ENCODE measurements at places on chromosomes 16 and 17.

GRCh38 chr16:12646098-12646489 lies 157.6 kb downstream of the CPPED1 start:
- DNase-seq, result no peak

GRCh38 chr17:69228018-69228417 lies 606 bp downstream of the ABCA10 start:
- DNase-seq, result no peak

- no peak for DNase-seq
Observed at GRCh38 chr16:8646326-8647053, 25.0 kb downstream of the METTL22 start.

DNA sequence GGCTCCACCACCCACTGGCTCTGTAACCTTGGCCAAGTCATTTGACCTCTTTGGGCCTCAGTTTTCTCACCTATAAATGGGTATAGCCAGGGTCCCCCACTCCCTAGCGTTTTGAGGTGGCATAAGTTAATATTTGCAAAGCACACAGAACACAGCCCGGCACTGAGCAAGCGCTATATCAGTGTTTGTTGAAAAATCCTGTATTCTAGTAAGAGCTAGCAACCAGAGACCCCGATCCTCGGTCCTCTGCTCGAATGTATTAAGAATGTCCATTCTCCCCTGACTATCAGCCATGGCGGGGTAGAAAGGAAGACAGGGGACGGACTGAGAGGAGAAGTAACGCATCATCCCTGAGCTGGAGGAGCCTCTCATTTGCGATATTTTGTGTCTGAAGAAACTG lies 131.2 kb downstream of the IRF8 start:
- DNase-seq, result no peak

GRCh38 chr17:59485946-59486345 lies 79.5 kb upstream of the DHX40 start:
- DNase-seq, result no peak

DNA sequence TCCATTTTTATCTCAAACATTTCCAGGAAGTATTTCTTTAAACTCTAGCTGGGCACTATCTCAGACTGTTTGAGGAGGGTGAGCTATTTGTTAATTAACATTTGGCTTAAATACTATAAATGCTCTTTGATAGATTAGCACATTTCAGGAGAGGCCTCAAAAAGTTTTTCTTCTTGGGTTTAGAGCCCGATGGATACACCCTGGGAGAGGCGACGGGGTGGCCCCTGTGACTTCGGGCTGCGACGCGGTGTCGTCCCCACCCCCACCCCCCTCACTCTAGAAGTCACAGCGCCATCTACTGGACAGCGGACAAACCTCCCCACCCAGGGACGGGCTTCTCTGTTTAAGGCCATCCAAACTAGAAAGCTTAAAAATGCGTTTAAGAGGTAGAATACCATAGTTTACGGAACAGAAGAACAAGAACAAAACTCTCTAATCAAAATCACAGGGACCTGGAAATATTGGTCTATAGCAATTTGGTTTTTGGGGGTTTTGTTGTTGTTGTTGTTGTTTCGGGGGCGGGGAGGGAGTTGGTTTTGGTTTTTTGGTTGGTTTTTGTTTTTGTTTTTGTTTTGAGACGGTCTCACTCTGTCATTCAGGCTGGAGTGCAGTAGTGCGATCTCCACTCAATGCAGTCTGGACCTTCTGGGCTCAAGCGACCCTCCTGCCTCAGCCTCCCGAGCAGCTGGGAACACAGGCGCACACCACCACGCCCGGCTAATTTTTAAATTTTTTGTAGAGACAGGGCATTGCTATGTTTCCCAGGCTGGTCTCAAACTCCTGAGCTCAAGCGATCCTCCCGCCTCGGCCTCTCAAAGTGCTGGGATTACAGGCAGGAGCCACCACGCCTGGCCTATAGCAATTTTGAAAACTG lies 254.4 kb downstream of the C16orf95 start:
- no peak for DNase-seq

DNA sequence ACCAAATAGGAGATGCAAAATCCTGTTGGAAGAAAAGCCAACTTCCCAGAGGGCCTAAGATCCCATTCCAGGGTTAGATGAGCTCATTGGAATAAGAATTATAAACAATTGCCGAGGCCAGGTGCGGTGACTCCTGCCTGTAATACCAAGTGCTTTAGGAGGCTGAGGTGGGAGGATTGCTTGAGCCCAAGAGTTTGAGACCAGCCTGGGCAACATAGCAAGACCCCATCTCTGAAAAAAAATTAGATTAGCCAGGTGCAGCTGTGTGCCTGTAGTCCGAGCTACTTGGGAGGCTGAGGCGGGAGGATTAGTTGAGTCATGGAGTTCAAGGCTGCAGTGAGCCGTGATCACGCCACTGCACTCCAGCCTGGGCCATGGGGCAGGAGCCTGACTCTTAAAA lies 17.8 kb upstream of the SDR42E2 start:
- no peak for DNase-seq

DNA sequence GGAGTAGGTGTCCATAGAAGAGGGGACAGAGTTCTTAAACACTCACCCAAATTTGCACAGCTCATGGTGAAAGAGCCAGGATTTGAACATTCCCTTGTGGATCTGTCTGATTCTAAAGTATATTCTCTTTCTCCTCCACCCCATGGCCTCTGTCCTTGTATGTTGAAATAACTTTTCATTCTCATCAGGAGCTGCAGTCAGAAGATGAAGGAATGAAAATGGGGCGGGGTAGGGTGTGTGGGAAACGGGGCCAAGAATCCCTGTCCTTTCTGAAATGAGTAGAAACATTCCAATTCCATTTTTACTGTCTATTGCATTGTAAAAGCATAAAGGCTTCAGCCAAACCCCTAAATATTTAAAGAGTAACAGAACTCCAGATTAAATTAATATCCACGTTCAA lies 42.8 kb downstream of the NOG start:
- no peak for DNase-seq

DNA sequence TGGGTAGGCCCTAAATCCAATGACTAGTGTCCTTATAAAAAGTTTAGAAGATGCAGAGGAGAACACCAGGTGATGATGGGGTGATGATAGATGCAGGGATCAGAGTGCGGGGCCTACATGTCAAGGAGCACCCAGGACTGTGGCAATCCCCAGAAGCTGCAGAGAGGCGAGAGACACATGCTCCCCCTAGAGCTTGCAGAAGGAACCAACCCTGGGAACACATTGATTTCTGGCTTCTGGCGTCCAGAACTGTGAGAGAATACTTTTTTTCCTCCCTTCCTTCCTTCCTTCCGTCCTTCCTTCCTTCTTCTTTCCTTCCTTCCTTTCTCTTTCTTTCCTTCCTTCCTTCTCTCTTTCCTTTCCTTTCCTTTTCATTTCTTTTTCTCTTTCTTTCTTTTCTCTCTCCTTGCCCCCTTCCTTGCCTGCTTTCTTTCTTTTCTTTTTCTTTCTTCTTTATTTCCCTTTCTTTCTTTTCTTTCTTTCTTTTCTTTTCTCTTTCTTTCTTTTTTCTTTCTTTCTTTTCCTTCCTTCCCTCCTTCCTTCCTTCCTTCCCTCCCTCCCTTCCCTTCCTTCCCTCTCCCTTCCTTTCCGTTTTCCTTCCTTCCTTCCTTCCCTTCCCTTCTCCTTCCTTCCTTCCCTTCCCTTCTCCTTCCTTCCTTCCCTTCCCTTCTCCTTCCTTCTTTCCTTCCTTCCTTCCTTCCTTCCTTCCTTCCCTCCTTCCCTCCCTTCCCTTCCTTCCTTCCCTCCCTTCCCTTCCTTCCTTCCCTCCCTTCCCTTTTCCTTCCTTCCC lies 134.3 kb downstream of the HAPSTR1 start:
- DNase-seq, result no peak

DNA sequence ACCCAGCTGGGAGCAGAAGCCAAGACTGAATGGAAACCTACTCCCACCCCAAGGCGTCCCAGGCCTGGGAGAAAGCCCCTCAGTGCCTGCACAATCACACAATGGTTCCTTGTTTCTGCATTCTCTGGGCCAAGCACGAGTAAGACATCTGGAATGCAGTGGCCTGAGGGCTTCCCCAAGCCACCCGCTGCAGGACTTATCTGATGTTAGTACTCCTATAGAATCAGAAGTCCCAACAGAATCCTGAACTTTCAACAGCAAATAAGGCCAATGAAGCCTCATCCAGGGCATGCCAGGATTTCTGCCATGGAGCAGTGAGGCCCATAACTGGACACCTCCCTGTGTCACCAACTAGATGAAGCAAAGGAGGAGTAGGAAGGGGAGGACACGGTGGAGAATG lies 28.6 kb downstream of the MYO18A start:
- no peak for DNase-seq

DNA sequence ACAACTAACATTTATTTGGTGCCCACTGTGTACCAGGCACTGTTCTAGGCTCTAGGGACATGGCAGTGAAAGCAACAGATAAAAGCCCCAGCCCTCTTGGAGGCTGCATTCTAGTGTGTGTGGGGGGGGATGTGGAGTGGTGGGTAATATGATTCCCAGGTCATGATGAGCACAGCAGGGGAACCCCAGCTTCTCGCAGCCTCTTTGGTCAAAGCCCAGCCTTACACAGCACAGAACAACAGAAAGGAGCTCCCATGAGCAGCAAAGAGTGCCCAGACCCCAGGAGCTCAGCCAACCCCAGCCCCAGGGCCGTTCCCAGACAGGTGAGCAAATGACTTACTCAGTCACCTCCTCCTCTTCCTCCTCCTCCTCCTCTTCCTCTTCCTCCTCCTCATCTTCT lies 21.9 kb downstream of the CNGB1 start:
- DNase-seq, result no peak

DNA sequence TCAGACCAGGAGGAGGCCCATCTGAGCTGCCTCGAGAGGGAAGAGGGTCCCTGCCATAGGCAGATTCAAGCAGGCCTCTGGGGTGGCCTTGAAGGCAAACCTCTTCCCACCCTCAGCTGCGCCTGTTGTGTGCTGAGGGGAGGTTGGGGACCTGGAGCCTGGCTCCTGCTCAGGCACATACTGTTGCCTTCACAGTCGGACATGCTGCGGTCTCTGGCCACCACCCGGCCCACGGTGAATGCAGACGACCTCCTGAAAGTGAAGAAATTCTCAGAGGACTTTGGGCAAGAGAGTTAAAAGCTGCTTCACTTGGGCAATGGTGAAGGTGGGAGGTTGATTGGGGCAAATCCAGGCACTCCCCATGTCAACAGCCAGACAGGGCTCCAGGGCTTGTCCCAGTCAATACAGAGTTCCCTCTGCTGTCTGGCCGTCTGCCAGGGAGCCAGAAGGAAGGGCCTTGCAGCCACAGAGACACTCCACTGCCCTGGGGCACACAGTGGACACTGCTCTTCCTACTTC lies 6.3 kb downstream of the PDF start:
- DNase-seq, result no peak

DNA sequence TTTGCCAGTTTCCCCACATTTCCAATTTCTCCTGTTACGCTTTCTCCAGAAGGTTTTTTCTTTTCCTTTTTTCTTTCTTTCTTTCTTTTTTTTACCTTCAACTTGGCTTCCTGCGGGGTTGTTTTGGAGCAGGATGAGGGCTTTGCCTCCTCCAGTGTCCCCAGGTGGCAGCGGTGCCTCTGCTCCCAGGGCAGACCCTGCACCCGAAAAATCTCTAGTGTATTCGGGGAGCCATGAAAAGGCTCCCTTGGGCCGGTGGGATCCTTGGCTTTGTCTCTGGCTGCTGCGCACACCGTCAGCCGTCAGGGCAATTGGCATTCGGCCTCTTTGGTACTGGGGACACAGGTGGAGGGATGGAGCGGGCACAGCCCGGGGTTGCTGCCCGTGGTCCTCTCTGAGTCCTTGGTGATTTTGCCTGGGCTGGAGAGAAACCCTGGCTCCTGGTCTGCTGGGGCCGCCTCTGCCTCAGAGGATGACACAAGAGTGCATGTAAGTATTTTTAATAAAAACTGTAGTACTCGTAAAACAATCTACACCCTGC lies 846 bp downstream of the ITGB3 start:
- DNase-seq, result no peak

GRCh38 chr17:2400474-2400866 lies 390 bp downstream of the MNT start:
- DNase-seq, result peak; percentile 47

GRCh38 chr16:88599825-88600538 lies 29.8 kb downstream of the ZC3H18 start:
- no peak for DNase-seq

- no peak for DNase-seq
Observed at GRCh38 chr17:41101586-41102259, at the start of gene KRTAP4-16. KRTAP4-16 (minus strand) TSS chr17:41102209; CDS start chr17:41102209, 0 bp downstream.

DNA sequence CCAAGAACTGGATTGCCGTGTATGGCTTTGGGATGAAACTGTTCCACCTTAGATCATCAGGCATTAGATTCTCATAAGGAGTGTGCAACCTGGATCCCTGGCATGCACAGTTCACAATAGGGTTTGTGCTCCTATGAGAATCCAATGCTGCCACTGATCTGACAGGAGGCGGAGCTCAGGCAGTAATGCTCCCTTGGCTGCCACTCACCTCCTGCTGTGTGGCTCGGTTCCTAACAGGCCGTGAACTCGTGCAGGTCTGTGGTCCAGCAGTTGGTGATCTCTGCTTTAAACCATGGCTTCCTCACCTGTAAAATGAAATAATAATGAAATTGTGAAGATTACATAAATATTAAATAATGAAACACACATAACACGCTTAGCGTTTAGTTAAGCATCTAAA lies 45.5 kb upstream of the FBXO47 start:
- no peak for DNase-seq

GRCh38 chr17:29620271-29620670 lies 2.4 kb downstream of the CORO6 start:
- no peak for DNase-seq

DNA sequence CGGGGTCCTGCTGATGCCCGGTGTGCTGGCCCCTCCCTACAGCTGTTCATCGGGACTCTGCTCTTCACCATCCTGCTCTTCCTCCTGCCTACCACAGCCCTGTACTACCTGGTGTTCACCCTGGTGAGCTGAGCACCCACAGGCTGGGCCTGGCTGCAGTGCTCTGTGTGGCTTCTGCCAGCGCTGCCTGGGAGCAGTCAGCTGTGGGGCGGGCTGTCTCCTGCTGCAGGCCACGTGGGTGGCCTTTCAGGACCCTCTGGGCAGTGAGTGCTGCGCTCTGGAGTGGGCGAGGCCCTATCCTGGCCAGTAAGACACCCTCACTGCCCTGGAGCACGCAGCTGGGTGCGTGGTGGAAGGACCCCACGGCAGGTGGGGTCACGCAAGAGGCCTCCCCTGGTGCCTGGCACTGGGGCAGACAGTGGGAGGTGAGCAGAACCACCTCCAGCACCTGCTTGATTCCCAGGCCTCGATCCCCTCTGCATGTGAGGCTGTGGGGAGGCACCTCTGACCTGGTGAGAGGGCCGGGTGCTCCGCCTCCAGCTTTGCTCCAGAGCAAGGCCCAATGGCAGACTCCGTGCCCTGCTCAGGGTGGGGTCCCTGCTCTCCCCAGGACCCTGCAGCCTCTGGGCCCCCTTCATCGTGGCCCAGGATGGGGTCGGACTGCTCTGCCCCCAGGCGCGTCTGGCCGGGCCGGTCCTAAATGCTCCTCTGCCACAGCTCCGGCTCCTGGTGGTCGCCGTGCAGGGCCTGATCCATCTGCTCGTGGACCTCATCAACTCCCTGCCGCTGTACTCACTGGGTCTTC lies 9.5 kb upstream of the RAB40C start:
- DNase-seq, result no peak

GRCh38 chr17:43171586-43172487 lies 823 bp downstream of the NBR1 start:
- DNase-seq, result no peak

GRCh38 chr16:76963614-76964315 lies 227.2 kb upstream of the MON1B start:
- DNase-seq, result no peak

All from effector memory CD4-positive, alpha-beta T cell (primary cell).